ENCODE measurements at places on chromosomes 11 and 22. TPM values are rescaled to one million over a fixed set of nuclear protein-coding genes. Genes with fewer than 3 reads are reported as not detected.

Gene CSNK2A3
- 6.2 TPM for total RNA-seq

Gene GVQW3
- total RNA-seq: 25.5 TPM

Gene C11orf42
- total RNA-seq: not detected

Gene APOA1
- total RNA-seq: 0.91 TPM

Gene TREH
- total RNA-seq: not detected

Gene NPAT
- total RNA-seq: 29.9 TPM

Gene SYCE3
- not detected for total RNA-seq

Gene MOGAT2
- total RNA-seq: 0.27 TPM
